ENCODE measurements at places on chromosomes 6 and 20.
A peak's percentile ranks its signal among the peaks of the same experiment; 100 is the strongest.

- DNase-seq = no peak
Observed at GRCh38 chr6:42350911-42351310, 100.8 kb downstream of the TRERF1 start.

DNA sequence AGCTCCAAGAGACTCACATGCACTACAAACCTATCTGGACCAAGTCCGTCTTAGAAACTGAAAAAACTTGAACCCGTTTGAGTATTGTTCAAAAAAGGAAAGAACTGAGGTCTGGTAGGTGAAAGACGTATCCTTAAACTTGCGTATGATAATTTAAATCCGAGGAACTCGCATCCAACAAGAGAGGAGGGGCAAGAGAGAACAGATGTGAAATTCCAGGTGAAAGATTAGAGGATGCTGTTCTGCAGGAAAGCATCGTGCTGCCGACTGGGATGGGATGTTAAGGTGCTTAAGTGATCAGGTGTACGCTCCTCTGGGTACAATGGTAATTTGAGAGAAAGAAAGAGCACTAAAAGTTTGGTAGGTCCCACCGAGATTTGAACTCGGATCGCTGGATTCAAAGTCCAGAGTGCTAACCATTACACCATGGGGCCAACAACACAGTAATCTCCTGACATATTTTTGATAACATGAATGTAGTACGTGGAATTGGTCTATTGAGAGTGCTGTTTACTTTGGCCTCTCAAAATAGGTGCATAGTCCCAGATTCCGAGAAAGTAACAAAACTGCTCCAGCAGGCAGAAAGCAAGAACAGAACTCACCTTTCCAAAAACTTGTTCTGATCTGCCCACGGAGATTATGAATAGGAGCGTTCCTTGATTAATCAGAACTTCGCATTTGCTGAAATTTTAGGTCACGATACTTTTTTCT is 53.5 kb upstream of the BTN3A2 start:
- DNase-seq = no peak

- no peak for DNase-seq
Observed at GRCh38 chr6:70685494-70686180, 18.0 kb downstream of the SMAP1 start.

DNA sequence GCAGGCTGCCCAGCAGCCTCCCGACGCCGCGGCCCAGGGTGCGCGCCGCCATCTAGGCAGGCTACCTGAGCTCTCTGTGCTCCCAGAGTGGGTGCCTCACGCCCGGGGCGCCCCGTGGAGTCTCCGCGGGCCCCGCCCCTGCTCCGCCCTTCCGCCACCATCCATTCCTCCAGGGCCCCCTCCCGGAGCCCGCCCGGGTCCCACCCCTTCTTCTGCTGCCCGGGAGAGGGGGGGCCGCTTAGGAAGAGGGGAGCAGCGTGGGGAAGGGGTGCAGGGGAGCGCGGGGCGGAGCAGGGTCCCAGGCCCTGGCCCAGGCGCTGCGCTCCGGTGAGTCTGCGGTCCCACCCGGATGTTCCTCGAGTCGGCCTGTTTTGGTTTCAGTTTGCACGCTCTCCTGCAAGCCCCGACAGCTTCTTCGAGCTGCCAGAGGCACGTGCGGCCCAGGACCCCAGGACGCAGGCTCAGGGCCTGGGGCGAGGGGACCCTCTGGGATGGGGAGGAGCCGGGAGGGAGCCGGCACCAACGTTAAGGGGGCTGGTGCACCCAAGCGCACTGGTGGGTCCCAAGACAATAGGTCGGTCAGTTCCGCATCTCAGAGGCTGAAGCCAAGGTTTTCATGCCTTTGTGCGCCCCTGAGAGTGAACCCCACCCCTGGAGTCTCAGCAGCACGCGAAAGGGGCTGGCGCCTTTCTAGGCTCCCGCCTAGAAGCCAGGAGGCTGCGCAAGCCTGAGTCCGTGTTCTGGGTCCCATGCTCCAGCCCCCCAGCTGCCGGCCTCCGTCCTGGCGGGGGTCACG is at the start of gene ACSS1:
Gene ACSS1, minus strand, starts transcription at position 89 of the 796 bp plus-strand sequence. Its CDS starts 37 bp downstream, at position 52.
- peak; percentile 41 for DNase-seq

DNA sequence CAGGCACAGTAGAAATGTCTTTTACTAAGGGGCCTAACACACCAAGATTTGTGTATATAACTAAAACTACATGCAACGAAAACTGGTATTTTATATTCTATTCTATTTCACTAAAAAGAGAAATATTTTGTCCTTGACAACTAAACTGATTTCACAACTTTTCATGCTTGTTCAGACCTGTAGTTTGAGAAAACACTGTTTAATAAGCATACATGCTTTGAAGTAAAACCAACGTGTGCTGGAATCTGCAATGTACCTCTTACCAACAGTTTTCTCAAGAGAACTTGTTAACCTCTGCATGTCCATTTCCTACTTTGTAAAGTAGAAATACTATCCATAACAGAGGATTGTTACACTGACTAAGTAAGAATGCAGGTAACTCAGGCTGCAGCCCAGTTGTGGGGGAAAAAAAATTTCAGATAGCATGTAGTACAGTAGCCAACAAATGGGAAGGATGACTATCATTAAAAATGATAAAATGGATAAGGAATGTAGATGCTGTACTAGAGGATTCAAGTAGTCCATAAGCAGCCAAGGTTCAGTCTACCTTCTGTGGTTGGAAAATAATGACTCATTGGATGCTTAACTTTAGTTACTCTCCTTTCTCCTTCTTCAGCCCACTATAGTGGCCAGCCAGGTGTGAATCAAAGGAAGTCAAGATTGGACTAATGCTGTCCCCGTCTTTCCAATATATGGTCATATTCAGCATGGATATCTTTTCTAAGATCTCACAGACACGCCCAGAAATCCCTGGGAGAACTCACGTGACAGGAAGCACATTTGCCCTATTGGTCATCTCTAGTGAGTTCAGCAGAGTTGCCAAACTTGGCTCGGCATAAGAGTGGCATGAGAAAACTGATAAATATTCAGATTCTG is 65.2 kb downstream of the HFE start:
- DNase-seq = no peak

- DNase-seq = no peak
Observed at GRCh38 chr20:50415021-50415515, 95.1 kb upstream of the PTPN1 start.

- DNase-seq = no peak
Observed at GRCh38 chr6:110511401-110511800, 35.0 kb upstream of the SLC22A16 start.

Measured in stimulated activated CD8-positive, alpha-beta memory T cell treated with anti-CD3 and anti-CD28 coated beads, Interleukin-7, amount 100 ng/mL, for 1 hour (primary cell).